ENCODE measurements at places on chromosomes 4 and X.

DNA sequence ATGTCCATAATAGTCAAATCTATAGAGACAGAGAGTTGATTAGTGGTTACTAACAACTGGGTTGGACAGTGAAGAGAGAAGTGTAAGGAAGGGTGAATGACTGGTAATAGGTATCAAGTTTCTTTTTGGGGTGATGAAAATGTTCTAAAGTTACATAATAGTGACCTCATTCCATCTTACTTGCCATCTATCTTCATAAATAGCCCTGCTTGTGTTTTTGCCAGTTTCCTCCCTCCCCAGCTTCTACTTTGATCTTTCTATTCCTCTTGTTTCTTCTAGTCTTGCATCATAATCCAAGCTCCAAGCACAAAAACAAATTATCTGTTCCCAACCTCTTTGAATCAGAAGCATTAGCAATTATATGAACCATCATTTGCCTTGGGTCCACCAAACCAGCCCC lies 40.2 kb upstream of the TET2 start:
- peak; percentile 33 for DNase-seq

- DNase-seq: no peak
Measured at GRCh38 chr4:140740906-140741670, 15.1 kb downstream of the TBC1D9 start.

DNA sequence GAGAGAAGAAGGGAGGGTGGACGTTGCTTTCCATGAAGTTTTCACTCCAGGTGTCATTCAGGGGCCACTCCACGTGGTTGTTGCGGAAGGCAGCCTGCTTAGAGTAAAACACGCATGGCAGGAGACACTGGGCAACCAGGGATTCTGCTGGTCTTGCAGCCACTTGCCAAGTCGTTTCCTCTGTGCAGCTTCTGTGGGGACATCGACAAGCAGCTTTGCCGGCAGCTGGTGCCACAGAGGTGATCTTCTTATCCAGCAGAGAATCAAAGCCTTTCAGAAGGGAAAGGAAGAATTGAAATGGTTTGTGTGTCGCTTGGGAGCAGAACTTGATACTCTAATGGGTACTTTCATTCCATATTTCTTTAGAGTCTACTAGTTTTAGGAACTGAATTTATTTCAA lies 867.1 kb upstream of the TENM3 start:
- DNase-seq: no peak

DNA sequence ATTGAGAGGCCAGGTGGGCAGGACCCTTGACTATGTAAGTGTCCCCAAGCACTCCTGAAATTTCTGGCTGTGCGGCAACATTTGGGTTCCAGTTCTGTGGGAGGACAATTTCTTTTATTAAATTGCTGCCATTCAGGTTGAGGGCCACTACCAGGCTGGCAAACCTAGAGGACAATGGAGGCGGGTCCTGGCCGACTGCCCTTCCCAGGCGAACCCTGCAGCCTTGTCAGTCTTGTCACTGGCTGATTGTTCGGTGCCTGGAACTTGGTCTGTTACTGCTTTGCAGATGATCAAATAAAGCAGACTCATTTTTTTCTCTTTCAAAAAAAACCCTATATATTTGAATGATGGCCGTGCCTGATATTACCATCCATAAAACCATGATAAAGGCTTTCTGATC lies 6.6 kb upstream of the TMEM128 start:
- DNase-seq: no peak

GRCh38 chr4:2811830-2812611 lies 19.1 kb downstream of the SH3BP2 start:
- DNase-seq: peak; percentile 89

DNA sequence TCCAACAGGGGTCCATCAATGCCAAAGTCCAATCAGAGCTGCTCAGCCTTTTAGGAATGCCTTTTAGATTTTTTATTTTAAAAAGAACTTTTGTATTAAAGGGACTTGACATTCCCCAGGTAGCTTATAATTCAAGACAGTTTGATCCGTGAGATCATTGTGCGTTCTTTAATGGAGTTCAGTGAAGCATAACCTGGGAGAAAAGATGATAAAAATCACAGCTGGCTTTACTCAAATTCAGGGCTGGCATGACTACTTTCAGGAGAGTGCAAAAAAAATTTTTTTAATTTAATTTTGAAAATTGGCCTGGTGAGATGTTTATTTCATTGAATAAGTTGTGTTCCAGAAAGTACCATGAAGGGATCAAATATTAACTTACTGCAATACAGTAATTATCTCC lies 118.2 kb downstream of the VCX2 start:
- no peak for DNase-seq
